ENCODE measurements at places on chromosomes 7 and 10.

GRCh38 chr10:118220346-118220850, 121.7 kb downstream of the FAM204A start:
- DNase-seq: no peak

DNA sequence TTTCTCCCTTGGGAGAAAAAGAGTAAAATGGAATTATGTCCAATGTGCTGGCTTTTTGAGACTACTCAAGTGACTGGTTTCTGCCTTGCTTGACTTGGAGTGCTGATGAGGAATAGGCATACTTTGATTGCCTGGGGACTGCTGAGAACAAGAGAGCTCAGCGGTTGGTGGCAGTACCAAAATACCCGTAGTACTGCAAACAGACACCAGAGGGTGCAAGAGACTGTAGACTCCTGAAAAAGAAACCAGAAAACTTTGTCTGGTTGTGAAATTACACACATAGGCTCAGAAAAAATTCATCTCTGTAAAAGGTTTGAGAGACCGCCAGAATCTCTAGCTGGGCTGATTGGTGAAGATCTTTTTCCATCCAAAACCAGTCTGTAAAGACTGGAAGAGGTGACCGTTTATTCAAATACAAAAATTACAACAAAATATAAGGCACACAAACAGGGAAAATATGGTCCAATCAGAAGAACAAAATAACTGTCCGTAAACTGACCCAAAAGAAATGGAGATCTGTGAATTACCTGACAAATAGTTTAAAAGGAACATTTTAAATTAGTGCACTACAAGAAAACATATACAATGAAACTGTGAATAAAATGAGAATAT, 18.5 kb downstream of the BICC1 start:
- no peak for DNase-seq

DNA sequence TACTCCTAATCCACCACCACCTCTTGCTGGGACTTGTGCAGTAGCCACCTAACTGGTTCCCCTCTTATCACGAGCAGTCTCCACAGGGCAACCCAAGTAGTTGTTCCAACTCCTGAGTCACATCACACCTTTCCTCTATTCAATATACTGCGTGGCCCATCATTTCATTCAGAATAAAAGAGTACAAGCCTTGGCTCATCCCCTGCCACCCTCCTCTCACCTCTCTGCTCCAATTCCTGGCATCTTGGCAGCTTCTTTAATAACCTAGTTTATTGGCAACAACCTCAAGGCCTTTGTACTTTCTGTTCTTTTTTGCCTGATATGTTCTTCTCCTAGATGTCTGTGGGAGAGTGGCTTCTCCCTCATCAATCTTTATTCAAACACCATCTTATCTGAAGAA, 199.4 kb downstream of the KIAA1217 start:
- DNase-seq: no peak

GRCh38 chr7:130227883-130228575, 20.4 kb downstream of the SSMEM1 start:
- no peak for DNase-seq

- no peak for DNase-seq
These were observed 25.3 kb downstream of the SLC29A3 start for GRCh38 chr10:71344154-71344925.

DNA sequence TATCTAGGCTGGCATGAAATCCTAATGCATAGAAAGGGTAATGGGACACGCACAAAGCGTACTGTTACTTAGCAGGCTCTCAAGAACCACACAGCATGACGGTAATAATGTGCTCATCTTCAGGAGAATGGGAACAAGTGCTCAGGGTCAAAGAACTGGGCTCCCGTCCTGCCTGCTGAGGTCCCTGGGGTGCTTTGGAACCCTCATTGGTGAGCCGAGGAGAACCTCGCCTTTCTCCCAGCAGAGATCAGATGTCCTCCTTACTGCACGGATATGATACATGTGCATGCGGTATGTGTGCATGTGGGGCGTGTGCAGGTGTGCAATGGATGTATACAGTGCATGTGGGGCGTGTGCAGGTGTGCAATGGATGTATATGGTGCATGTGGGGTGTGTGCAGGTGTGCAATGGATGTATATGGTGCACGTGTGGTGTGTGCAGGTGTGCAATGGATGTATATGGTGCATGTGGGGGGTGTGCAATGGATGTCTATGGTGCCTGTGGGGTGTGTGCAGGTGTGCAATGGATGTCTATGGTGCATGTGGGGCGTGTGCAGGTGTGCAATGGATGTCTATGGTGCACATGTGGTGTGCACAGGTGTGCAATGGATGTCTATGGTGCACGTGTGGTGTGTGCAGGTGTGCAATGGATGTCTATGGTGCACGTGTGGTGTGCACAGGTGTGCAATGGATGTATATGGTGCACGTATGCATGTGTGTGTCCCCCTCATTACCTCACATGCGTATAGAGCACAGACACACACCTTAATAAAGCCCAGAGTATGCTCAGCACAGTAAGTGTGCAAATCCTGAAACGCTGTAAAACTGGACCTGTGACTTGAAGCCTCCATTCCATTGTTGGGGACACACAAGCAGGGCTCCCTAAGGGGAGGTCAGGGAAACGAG, 336.3 kb downstream of the PTPRN2 start:
- no peak for DNase-seq

GRCh38 chr7:90759710-90760109, 163.6 kb downstream of the CDK14 start:
- DNase-seq: no peak

DNA sequence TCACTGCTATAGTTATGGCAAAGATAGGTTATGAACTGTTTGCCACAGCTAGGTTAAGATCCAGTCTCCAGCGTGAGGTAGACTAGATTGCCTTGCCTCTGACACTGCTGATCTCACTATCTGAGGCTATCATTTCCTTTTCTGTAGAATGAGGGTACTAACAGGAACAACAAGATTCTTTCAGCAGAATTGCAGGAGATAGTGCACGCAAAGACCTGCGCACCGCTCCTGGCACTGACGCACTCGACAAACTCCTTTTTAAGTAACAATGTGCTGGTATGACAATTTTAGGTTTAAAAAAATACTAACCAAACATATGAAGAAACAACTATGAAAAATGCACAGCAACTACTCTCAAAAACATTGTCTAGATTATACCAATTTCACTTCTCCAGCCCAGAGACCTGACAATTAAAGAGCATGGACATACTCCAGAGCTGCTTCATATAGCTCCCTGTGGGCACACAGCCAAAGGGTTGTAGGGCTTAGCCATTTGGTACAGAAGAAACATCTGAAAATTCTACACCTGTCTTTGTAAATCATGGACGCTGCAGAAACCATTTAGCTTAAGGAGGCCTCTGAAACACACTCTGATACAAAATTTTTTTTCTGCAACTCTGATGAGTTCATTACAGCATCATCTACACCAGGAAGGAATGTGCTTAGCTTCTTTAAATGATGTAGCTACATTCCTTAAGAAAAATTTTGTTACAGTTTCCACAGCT, 7.8 kb downstream of the ADAM12 start:
- DNase-seq: no peak

- DNase-seq: no peak
These were observed 30.3 kb downstream of the CCNJ start for GRCh38 chr10:96073722-96074121.
